Stimulated activated memory B cell treated with anti-CD40 and anti-IgM and Interleukin-4, amounts not matched to agents 10 μg/mL and 1 μg/mL and 100 μg/mL, for 72 hours (primary cell): ENCODE measurements at places on chromosomes 4 and X.

GRCh38 chrX:981791-982626, 230.4 kb downstream of the CRLF2 start:
- no peak for ATAC-seq

DNA sequence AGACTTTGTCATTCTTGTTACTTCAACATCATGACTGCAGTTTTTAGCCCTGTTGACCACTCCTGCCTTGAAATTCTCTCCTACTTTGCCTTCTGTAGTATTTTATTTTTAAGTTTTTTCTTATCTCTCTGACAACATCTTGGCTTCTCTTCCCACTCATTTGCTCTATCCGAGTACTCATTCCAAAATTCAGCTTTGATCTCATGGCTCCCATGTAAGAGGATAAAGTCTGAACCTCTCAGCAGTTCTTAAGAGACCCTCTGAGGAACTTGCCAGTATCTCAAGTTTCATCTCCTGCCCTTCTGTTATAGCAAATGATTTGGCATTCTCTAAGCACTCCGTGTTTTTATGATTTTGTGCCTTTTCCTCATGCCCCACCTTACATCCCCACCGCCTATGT, 67.7 kb downstream of the GALNT7 start:
- ATAC-seq = no peak

GRCh38 chrX:53383376-53384076, 38.9 kb downstream of the SMC1A start:
- ATAC-seq = no peak

- ATAC-seq = no peak
These were observed 778.7 kb downstream of the CENPC start for GRCh38 chr4:66766557-66766956.
